ENCODE measurements at places on chromosomes 3 and 15. TPM values are rescaled to one million over a fixed set of nuclear protein-coding genes. Genes with fewer than 3 reads are reported as not detected.
A peak's percentile ranks its signal among the peaks of the same experiment; 100 is the strongest.

GNAT1 gene
- 0.06 TPM for polyA plus RNA-seq

DNA sequence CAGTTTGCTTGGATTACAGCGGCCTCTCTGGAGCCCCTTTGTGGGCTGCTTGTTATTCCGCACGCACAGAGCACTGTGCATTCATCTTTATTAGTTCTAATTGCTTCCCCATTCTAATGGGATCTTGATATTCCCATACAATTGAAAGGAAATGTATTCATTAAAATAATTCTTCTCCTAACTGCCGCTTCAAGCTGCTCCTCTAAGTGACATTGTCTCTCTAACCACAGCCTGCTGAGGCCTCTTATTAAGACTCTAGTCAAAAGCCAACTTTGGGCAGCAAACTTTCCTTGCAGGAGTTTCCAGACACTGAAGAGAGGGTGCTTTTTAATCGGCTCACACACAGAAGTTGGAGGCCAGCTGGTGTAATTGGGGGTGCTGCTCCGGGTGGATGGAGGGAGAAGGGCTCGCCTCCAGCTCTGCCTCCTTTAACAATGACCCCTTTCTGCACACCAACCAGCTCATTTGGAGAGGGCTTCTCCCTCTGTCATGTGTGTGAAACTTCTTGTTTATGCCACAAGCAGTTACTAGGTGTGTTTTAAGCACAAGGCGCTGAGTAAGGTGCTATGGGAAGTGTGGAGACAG is 5.6 kb upstream of the MAGEF1 start:
- peaks cover 21% of the 10 kb centered on the region for H3K4me1 ChIP-seq
- no peaks in the 10 kb centered on the region for H3K36me3 ChIP-seq
- peak overlapping the region; percentile 67 for H3K27ac ChIP-seq
- H3K27me3 ChIP-seq: no peaks in the 10 kb centered on the region
- DNase-seq: no peak

- no peak for DNase-seq
- H3K4me1 ChIP-seq: no peaks in the 10 kb centered on the region
- no peaks in the 10 kb centered on the region for H3K27me3 ChIP-seq
- no peak overlapping the region for H3K4me3 ChIP-seq
These were observed 61.3 kb upstream of the TAMM41 start for GRCh38 chr3:11907667-11908660.

BRPF1 gene
- polyA plus RNA-seq: 12.0 TPM

GRCh38 chr3:170622369-170623159 is 36.7 kb upstream of the SLC7A14 start:
- H3K27ac ChIP-seq: no peak overlapping the region
- H3K4me1 ChIP-seq: peaks cover 15% of the 10 kb centered on the region
- H3K4me3 ChIP-seq: no peak overlapping the region
- DNase-seq: peak; percentile 77

DNA sequence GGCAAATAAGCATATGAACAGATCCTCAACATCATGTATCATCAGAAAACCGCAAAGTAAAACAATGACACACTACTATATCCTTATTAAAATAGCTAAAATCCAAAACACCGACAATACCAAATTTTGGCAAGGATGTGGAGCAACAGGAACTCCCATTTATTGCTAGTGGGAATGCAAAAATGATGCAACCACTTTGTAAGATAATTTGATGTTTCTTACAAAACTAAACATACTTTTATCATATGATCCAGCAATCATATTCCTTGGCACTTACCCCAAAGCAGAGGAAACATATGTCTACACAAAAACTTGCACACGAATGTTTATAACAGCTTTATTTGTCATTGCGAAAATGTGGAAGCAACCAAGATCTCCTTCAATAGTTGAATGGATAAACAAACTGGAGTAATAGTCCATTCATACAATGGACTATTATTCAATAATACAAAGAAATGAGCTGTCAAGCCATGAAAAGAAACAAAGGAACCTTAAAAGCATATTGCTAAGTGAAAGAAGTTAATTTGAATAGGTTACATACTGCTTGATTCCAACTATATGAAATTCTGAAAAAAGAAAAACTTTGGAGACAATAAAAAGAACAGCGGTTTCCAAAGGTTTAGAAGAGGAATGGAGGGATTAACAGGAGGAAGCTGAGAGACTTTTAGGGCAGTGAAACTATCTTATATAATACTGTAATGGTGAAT is 172.0 kb downstream of the VPS13C start:
- peaks cover 4% of the 10 kb centered on the region for H3K36me3 ChIP-seq
- no peak for DNase-seq
- no peak overlapping the region for H3K4me3 ChIP-seq
- H3K4me1 ChIP-seq: no peaks in the 10 kb centered on the region
- H3K27me3 ChIP-seq: no peaks in the 10 kb centered on the region
- no peak overlapping the region for H3K27ac ChIP-seq

DNA sequence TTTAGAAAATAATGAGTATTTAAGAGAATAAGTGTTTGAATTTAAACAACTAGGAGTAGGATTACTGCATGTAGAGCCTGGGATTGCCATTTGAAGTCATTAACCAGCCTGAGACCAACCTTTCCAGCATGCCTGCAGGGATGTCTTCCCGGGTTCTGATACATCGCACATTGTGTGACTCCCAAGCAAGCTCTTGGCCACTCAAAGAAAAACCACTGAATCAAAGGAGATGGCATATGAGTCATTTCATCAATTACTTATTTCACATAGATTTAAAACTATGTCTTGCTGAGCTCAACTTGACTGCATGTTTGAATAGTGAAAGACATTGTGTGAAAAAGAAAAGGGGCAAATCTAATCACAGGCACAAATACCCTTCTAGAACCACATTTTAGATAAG is 15.0 kb upstream of the THBS1 start:
- no peaks in the 10 kb centered on the region for H3K4me1 ChIP-seq
- no peaks in the 10 kb centered on the region for H3K27me3 ChIP-seq
- no peak for DNase-seq
- no peaks in the 10 kb centered on the region for H3K36me3 ChIP-seq

CYP8B1 gene
- under 0.01 TPM for polyA plus RNA-seq

DNA sequence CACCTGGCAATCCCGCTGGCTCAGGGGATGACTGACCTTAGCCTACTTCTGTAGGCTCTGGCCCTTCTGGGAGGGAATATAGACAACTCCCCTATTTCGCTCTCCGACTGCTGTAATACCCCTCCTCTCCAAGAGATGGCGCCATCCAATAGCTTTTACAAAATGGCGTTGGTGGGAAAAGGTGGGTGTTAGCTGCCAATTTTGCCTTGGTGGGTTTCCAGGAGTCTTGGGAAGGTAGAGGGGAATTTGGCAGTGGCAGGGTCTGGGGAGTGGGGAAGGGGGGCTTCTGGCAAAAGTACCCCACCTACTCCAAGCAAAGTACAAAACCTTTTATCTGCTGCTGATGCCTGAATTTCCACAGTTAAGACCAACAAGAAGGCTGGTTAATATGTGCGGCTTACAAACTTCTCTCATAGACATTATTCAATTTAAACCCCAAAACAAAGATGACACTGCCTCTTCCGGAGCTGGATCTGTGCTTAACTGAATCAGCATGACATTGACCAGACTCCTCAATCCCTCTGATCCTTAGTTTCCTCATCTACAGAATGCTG is 62.1 kb downstream of the RASGRF1 start:
- no peaks in the 10 kb centered on the region for H3K4me1 ChIP-seq
- H3K36me3 ChIP-seq: no peaks in the 10 kb centered on the region
- H3K27ac ChIP-seq: no peak overlapping the region
- H3K27me3 ChIP-seq: no peaks in the 10 kb centered on the region

DNA sequence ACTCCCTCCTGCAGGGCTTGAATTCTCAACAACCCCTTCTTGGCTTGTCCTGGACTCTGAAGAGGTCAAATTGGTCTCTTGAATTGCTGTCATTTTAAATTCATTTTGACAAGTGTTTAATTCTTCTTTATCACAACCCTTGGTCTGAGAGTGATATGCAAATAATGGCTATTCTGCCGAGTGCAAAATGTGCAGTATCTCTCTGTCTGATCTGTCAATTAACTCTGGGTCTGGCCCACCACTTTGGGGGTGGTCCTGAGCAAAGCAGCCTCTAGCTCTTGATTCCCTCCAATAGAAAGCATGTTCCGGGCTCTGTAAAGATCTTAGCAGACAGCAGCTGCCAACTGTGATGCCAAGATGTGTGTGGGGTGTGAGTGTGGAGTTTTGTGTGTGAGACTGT is 2.2 kb upstream of the IGDCC3 start:
- H3K4me1 ChIP-seq: peaks cover 29% of the 10 kb centered on the region
- no peak overlapping the region for H3K27ac ChIP-seq
- no peak overlapping the region for H3K4me3 ChIP-seq
- H3K27me3 ChIP-seq: peaks cover 57% of the 10 kb centered on the region
- no peak for DNase-seq
